ENCODE measurements at places on chromosomes 6 and 20.
A peak's percentile ranks its signal among the peaks of the same experiment; 100 is the strongest.

DNA sequence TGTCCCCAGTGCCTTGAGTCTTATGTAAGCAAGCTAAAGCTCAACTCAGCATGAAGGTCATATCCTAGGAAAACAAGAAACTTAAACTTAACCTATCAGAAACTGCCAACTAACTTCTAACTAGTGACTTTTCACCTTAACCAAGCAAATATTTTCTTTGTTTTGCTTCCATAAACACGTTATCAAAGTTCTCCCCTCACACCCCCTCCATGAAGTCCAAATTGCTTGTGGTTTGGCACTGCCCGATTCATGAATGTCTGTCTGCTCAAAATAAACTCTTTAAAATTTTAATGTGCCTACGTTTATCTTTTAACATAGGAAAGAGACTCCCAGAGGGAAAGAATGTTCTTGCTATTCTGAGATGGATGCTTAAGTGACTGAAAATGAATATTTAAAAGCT lies 34.9 kb downstream of the GSTA2 start:
- no peak for DNase-seq

DNA sequence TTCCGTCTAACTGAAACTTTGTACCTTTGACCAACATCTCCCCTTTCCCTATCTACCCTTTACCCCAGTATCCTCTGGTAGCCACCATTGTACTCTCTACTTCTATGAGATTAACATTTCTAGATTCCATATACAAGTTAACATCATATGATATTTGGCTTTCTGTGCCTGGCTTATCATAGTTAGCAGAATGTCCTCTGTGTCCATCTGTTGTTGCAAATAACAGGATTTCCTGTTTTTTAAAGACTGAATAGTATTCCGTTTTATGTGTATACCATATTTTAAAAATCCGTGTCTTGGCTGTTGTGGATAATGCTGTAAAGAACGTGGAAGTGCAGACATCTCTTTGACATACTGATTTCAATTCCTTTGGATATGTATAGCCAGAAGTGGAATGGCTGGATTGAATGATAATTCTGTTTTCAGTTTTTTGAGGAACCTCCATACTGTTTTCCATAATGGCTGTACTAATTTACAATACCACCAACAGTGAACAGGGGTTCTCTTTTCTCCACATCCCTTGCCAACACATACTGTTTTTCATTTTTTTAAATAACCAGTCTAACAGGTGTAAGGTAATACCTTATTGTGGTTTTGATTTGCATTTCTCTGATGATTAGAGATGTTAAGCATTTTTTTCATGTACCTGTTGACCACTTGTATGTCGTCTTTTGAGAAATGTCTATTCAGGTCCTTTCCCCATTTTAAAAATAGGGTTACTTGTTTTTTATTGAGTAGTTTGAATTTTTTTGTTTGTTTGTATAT lies 53.8 kb downstream of the CDC5L start:
- no peak for DNase-seq

DNA sequence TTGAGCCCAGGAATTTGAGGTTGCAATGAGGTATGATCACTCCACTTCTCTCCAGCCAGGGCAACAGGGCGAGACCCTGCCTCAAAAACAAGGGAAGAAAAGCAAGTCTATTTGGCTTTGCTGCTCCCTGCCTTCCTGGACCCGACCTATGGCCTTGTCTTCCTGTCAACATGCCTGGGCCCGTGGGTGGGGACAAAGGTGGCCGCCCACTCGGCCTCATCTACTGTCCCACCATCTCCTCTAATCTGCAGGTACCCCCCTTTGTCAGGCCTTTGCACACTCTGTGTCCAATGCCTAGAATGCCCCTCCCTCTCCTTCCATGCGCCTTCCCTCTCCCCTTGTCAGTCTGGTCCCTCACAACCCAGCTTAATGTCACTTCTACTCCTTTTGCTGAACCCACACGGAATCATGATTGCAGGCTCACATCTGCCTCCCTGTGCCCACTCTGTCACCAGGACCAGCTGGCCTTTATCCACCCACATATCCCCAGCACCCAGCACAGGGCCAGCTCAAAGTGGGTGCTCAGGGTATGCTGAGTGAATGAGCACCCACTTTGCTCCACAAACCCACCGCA lies 40.3 kb downstream of the MDFI start:
- DNase-seq = no peak

GRCh38 chr6:135922174-135922573 lies 70.7 kb downstream of the PDE7B start:
- DNase-seq = no peak

DNA sequence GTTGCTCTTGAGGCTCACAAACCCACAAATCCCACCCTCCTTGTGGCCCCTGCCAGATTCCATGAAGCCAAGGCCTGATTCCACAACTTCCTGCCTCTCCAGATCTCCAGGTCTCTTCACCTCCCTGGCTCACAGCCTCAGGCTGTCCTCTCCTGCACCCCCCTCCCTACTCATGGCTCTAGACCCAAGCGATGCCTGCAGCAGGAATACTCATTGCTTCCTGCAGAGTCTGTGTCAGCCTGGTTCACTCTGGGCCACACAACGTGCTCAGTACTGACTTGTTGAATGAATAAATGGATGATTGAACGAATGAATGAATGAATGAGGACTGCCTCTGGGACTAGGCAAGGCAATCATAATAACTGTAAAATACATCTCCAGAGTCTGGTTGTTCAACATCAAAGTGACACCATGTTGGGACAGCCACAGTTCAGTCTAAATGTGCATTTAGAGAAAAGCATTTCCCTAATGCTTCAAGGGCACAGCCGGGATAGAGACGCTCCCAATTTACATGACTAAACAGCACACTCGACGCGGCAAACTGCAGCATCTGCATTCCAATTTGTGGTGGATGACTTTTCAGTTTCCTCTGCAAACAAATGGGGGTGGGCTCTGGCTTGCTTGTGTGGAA lies 139.9 kb downstream of the GRM4 start:
- no peak for DNase-seq

DNA sequence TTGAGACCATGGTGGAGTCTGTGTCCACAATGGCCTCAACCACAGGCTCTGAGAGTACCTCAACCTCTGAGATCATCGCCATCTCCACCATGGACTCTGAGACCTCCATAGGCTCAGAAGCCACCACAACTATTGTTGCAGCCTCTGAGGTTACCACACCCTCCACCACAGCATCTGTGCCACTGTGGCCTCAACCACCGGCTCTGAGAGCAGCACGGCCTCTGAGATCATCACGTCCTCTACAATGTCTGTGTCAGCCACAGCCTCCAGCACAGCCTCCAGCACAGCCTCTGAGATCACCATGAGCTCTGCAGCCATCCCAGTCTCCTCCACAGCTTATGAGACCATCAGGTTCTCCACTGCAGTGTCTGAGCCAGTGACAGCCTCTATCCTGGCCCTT lies 19.4 kb upstream of the MUC21 start:
- peak; percentile 26 for DNase-seq

GRCh38 chr20:4691753-4692152 lies 30.0 kb upstream of the PRND start:
- DNase-seq = no peak

- DNase-seq = no peak
These were observed 63.9 kb downstream of the MAP7 start for GRCh38 chr6:136486357-136486756.

DNA sequence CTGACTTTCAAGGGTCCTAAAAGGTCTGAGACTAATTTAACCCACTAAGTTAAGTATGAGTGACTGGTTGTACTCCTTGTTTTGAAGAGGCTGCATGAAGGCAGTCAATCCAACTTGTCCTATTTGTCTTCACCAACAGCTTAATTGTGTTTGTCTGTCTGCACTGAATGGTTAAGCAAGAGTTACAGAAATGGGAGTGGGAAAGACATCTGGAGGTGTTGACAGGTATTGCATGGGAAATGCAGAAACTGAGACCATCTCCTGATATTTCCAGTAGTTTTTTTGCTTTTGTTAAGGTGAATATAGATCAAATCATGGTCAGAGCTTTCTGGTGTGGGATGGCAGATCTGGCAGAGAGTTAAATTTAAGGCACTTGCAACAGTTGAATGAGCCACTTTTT lies 6.5 kb downstream of the FUT9 start:
- no peak for DNase-seq

DNA sequence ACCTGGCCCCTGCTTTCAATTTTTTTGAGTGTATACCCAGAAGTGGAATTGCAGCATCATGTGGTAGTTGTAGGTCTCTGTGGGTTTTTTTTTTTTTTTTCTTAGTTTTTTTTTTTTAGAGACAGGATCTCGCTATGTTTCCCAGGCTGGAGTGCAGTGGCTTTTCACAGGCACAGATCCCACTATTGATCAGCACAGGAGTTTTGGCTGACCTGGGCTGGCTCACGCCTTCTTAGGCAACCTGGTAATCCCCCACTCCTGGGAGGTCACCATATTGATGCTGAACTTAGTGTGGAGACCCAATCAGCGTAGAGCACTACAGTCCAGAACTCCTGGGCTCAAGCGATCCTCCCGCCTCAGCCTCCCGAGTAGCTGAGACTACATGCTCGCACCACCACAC lies 25.9 kb downstream of the MTO1 start:
- no peak for DNase-seq

DNA sequence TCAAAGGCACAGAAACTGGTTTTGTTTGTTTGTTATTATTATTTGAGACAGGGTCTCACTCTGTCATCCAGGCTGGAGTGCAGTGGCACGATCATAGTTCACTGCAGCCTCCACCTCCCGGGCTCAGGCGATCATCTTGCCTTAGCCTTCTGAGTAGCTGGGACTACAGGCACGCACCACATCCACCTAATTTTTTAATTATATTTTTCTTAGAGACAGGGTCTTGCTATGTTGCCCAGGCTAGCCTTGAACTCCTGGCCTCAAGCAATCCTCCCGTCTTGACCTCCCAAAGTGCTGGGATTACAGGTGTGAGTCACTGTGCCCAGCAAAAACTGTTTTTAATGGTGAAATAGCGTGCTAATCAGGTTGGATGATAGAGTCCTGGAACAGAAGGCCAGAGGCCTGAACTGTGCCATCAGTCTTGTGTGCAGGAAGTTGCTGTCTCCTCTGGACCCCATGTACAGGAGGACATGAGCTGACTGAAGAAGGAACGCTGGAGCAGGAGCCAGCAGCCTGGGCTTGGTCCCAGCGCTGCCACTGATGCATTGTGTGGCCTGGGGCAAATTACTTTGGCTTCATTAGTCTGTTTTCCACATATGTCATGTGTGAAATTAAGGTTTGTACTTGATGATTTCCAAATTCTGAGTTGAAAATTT lies 4.9 kb downstream of the TM9SF4 start:
- DNase-seq = no peak

DNA sequence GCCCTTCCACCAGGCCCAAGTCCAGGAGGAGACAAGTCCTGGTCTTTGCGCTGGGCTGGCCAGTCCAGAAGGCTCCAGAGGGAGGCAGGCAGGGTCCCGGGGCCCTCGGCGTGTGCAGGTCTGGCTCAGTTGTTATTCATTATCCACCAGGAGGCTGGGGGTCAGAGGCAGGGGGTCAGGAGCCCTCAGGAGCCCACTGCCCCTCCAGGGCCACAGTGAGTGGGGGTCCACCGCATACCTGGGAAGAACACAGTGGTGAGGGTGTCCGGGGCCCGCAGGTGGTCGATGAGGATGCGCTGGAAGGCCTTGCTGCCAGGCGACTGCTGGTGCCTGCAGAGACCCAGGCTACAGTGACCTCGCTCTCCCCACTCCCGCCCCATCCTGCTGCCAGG lies 4.4 kb upstream of the C20orf144 start:
- DNase-seq = no peak

GRCh38 chr6:165511807-165512206 lies 151.2 kb downstream of the PDE10A start:
- DNase-seq = no peak

DNA sequence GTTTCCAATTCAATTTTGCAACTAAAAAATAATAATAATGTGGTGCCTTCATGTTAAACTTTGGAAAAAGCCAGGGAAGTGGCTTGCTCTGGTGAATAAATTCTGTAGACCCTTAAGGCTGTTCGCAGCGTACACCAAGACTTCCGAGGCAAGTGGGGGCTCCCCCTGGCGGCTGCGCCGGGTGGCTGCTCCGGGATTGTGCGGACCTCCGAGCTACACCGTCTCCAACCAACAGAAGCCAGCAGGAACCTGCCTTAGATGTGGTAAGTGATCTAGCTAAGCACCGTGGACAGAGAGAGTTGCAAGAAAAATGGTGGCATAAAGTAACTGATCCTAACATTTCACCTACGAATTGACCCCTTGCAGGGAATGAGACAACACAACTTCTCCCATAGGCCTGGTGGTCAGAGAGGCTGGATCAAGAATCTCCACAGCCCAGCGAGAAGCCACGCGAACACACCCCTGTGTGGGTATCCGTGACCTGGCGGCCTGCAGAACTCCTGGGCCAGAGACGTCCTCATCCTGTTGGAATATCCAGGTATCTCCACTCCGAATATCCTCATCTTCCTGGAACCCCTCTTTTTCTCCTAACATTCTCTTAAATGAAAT lies 69.6 kb downstream of the TBXT start:
- no peak for DNase-seq

- no peak for DNase-seq
These were observed 13.9 kb downstream of the GJA1 start for GRCh38 chr6:121449331-121449730.

GRCh38 chr20:5402903-5403531 lies 86.3 kb upstream of the PROKR2 start:
- DNase-seq = peak; percentile 22

- DNase-seq = no peak
These were observed 45.9 kb downstream of the SSR1 start for GRCh38 chr6:7267071-7267465.

- DNase-seq = no peak
These were observed 60.0 kb downstream of the SYTL3 start for GRCh38 chr6:158709809-158710208.

DNA sequence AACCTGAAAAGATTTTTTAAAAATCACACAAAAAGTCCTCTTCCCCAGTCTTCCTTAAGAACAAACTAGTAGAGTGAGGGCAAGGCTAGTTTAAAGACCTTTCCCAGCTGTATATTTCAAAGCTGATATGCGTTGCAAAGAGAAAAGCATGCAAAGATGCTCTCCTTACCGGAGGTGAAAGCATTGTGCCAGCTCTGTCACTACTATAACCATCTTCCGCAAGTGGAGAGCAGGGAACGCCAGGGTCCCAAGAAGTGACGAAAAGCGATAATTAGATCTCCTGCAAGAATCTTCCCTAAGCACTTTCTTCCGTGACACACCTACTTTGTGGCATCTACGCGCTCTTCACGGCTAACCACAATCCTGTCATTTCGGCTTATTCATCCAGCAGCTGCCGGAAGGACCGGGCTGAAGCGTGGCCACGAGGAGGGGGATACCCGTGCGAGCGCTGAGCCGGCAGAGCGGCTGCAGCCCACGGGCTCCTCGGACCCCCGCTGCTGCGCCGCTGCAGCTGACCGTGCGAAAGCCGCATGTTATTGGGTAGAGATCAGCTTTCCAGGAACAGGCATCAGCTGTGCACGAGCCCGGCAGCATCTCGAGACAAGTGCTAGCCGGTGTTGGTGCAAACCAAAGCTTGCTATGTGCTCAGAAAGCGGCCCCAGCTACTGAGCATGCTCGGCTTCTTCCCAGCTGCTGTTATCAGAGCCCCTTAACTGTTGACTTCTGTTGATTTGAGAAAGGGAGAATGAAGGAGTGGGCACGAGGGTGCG lies 57.2 kb upstream of the ARHGAP18 start:
- peak; percentile 75 for DNase-seq

GRCh38 chr6:18342223-18342622 lies 44.9 kb upstream of the RNF144B start:
- DNase-seq = no peak
